ENCODE measurements at places on chromosomes 3 and 15.

- no peak for DNase-seq
These were observed 38.4 kb downstream of the CCDC33 start for GRCh38 chr15:74274470-74275038.

DNA sequence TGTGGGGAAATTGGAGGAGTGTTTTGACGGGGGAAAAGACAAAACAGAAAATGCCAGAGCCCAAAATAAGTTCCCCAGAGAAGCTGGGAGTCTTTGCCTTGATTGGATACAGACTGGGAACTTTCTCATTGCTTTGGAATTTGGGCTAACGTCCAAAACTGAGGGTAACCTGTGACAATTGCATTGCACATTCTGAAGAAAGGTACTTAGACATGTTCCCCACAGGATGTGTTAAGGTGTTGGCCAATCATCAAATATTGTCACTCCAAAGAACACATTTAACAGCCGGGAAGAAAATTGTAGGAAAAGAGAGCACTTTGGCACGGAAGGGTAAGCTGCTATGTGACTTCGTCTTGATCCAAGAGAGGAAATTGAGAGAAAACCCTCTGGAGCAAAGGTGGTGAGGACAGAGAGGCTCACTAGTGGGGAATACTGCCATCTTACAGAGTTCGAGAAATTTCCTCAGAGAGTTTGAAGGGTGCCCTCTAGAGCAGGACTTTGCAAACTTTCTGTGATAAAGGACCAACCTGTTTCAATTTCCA, 619.5 kb upstream of the TBL1XR1 start:
- DNase-seq: no peak

DNA sequence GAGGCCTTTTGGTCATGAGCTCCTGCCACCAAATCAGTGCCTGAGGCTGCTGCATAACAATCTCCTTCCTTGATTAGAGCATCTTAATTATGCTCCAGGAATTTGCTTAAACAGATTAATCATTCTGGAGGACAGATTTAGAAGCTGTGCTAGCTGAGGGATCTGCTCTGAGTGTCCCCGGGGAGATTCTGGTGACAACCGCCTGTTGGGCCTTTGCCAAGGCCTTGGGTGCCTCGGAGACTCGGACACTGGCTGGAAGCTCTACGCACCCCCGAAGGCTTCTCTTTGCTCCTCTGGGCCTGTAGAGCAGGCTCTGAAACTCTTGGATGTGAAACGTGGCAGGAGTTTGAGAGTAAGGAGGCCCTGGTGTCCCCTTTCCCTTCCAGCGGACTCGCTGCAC, 264.1 kb downstream of the CD47 start:
- no peak for DNase-seq

DNA sequence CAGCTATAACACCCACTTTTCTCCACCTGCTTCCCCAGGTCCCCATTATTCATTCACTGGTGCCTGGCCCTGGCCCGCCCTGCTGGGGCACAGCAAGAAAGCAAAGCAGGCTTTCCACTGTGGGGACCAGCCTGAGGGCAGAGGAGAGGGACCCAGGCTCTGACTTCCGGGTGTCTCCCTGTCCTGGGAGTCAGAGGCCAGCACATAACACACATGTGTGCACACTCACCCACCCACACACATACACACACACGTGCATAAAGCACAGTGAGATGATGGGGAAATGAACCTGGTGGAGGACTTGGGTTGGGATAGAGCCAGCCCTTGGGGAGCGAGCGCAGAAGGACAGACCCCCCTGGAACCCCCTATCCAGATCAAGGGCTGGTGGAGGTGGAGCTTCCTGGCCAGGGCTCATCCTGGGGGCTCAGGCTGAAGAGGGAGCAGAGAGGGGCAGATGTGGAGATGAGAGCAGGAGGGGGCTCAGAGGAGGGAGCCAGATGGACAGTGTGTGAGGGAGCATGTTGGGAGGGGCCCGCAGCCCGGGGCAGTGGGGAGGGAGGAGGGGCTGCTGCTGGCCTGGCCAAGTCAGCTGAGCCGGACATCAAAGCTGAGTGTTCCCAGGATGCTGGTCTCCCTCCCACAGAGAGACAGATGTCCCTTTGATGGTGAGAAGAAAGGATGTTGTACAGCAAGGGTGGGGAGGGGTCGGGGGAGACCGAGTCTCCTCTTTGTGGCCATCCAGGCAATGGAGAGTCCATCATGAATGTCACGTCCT, 78.2 kb downstream of the LINGO1 start:
- no peak for DNase-seq

- no peak for DNase-seq
These were observed 38.0 kb upstream of the DPH6 start for GRCh38 chr15:35583863-35584528.

- DNase-seq: no peak
These were observed 39.5 kb upstream of the ATP2C1 start for GRCh38 chr3:130854208-130854864.

- DNase-seq: no peak
These were observed 58.8 kb downstream of the TBC1D5 start for GRCh38 chr3:17683542-17684207.

DNA sequence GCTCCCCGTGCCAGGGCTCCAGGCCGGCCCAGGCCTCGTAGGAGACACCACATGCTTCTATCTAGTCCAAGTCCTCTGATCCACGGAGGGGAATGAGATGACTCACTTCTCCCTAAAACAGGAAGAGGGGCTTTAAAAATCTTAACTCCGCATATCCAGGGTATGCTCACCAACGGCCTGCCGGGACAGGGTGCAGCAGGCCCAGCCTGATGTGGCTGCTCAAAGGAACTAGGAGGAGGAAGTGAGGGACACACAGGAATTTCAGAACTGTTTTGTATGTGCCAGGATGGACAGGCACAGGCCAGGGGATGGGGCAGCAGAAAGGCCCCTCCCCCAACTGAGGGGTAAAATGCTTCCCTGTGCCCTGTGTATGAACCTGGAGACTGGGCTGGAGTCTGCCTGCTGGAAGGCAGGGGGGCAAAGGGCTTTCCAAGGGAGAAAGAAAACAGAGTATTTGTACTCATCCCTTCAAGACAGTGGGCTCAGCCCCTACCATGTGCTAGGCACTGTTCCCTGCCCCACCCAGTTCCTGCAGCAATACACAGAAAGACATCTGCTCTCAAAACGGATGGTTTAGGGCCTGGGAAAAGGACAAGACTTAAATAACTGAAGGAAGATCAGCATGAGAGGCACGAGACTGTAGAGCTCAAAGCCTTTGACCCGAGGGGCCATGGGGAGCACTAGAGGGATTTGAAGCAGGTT, 22.1 kb downstream of the CHDH start:
- DNase-seq: no peak

- DNase-seq: no peak
These were observed 98.6 kb upstream of the ETV5 start for GRCh38 chr3:186207515-186207914.

DNA sequence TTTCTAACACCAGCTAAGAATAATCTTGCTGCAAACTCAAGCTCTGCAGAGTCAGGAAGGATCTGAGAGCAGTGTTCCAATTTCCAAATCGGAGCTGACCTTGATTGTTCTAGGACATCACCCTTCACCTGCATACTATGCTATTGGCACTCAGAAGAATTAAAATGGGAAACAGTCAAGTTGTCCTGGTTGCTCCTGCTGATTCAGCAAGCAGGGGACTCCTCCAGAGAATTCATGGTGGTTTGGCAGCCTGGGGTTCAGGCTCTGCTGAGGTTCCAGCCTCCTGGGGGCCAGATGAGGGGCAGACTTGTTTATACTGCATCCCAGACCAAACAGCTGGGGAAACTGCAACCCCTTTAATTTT, 213.7 kb upstream of the ADAMTS9 start:
- no peak for DNase-seq

DNA sequence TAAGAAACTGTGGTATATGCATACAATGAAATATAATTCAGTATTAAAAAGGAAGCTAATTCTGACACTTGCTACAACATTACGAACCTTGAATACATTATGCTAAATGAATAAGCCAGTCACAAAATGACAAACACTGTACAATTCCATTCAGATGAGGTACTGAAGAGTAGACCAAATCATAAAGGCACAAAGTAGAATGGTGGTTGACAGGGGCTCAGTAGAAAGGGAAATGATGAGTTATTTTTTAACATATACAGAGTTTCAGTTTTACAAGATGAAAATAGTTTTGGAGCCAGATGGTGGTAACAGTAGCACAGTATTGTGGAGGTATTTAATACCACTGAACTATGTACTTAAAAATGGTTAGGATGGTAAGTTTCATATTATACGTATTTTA, 254.6 kb upstream of the RBMS3 start:
- no peak for DNase-seq

- DNase-seq: no peak
These were observed 29.8 kb upstream of the ALDH1A3 start for GRCh38 chr15:100849855-100850218.

- no peak for DNase-seq
These were observed 84.9 kb upstream of the UBE2E1 start for GRCh38 chr3:23720885-23721284.

GRCh38 chr15:69451951-69452691, 497 bp upstream of the RPLP1 start:
- DNase-seq: no peak

DNA sequence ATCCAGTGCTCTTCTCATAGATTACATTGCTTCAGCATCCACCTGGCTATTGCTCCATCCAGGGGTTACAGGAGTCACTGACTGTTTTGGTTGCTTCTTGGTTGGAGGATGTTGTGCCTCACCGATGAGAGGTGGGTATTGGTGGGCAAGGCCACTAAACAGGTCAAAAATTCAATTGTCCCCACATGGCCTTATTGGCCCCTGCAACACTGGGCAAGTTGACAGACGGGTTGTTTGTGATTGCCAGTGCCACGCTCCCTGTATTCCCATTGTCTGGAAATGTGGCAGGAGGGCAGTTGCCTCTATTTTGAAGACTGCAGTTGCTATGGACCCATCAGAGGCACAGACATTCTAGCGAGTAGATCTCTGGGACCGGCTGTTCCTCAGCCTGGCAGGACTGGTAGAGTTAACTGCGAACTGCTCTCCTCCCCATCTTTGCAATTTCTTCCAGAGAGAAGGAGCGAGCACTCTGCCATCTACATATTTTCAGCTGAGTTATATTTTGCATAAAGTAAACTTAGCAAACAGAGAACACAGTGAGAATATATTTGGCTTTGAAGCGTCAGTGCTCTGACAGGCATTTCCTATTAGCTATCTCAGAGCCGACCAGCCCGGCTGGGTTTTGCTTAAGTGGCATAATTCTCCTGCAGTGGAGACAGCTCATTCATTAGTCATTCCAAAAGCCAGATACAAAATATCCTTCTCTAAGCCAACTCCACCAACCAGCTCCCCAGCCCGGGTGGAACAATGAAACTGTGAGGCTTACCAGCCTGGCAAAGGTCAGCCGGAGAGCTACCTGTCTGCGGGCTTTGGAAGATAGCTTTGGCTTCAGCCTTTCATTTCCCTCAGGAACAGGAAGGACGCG, 26.0 kb upstream of the MAGEF1 start:
- no peak for DNase-seq

GRCh38 chr3:23888617-23889228, 28.1 kb downstream of the NKIRAS1 start:
- DNase-seq: no peak

GRCh38 chr3:172153335-172153861, 114.0 kb downstream of the FNDC3B start:
- peak; percentile 32 for DNase-seq

DNA sequence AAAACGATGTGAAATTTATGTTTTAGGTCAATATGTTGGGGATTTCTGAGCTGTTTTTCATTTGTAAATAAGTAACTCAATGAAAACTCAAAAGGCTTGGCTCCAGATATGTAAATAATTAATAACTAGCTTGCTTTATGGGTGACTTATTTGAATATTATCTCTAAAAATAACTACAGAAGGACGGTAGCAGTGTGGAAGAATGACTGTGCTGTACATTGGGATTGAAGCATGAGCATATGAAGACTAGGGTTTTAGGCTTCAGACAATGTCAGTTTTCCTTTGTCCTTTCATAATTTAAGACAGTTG, 343.9 kb downstream of the GRM7 start:
- DNase-seq: no peak

- no peak for DNase-seq
These were observed 121.6 kb upstream of the MRPS22 start for GRCh38 chr3:139222100-139222657.

GRCh38 chr3:56612146-56612545, 55.2 kb downstream of the CCDC66 start:
- DNase-seq: no peak

GRCh38 chr15:58524247-58524646, 92.5 kb downstream of the LIPC start:
- no peak for DNase-seq

- no peak for DNase-seq
These were observed 43.0 kb upstream of the SPATA12 start for GRCh38 chr3:57017459-57017845.

DNA sequence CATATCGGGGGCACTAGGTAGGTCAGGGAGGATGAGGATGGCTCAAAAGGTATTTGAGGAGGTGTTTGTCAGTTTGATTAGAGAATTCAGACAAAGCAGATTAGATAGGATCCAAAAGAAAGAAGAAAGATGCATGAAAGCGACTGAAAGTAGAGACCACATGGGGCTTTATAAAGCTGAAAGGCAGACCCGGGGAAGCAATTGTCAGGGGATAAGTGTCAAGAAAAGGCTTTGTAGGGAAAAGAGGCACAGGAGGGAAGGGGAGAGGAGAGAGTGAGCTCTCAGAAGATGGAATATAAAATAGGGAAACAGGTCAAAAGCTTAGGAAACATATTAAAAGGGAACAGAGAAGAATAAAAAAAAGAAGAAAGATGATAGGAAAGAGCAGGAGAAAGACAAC, 308.2 kb upstream of the RORA start:
- no peak for DNase-seq

DNA sequence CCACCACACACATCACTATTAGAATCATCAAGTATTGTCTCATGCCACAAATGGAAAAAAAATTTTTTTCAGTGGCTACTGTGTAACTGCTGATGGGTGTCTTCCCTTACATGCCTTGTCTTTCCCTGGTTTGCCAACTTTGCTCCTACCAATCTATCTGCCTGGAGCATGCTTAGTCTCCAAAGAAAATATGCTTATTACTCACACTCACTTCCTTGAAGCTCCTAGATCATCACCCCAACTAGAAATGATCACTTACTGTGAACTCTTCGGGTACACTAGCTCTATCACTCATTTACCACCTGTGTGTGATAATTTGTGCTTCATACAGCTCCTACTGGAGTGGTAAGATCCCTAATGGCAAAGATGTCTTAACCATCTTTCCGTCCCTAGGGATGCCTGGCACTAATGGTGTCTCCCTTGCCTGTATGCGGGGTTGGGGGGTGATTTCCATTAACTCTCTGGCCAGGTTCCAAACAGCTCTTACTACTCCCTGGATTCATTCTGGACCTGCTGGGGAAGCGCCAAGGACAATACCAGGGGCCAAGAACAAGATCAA, 799 bp downstream of the VPS33B start:
- no peak for DNase-seq

DNA sequence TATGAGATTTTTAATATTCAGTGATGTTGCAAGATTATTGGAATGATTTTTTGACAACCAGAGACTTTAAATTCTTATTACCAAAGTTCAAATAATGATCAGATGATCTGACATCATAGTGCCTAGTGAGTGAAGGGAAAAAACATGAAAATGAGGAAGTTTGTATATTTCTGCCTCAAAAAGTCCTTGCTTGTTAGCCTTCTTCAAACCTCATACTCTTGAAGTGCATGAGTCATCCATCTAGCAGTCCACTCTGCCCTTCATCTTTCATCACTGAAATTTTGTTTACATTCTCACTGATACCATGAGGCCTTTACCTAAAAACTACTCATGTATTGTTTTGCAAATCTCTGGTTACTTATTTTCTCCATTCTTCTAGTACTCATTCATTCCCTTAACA, 23.9 kb upstream of the OR5H6 start:
- no peak for DNase-seq

GRCh38 chr3:121803771-121804320, 31.0 kb downstream of the IQCB1 start:
- no peak for DNase-seq

Measured in stimulated activated CD4-positive, alpha-beta T cell treated with anti-CD3 and anti-CD28 coated beads, Interleukin-1b, Interleukin-23, amount 100 ng/mL, for 24 hours (primary cell).